ENCODE measurements at places on chromosomes 3 and 15. TPM values are rescaled to one million over a fixed set of nuclear protein-coding genes. Genes with fewer than 3 reads are reported as not detected.

Gene SMAD6
- total RNA-seq: 7.6 TPM

Gene SLC6A6
- 27.5 TPM for total RNA-seq

Gene AHSG
- total RNA-seq: not detected

Gene PRR20G
- not detected for total RNA-seq

Gene CKMT1A
- 2.0 TPM for total RNA-seq

Gene CDHR4
- total RNA-seq: not detected

Measured in breast epithelium (tissue), 4 donors.